ENCODE measurements at places on chromosomes 12 and 14.

DNA sequence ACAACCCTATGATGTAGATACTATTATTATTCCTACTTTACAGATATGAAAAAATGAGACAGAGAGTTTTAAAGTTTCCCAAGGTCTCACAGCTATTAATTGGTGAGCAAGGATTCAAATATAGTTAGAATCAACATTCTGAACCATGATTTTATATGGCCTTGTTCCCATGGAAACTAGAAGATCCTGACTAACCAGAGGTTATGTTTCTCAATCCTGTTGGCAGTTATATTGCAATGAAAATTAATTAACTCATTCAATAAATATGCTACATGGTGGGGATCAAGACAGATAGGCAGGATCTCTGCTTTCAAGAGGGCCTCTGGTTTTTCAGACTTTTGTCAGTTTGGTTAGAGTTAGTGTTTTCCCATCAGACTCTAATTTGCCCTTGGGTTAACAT, 9.3 kb upstream of the FUT8 start:
- no peak for DNase-seq

GRCh38 chr12:54967461-54967860, 17.1 kb downstream of the TESPA1 start:
- no peak for DNase-seq

DNA sequence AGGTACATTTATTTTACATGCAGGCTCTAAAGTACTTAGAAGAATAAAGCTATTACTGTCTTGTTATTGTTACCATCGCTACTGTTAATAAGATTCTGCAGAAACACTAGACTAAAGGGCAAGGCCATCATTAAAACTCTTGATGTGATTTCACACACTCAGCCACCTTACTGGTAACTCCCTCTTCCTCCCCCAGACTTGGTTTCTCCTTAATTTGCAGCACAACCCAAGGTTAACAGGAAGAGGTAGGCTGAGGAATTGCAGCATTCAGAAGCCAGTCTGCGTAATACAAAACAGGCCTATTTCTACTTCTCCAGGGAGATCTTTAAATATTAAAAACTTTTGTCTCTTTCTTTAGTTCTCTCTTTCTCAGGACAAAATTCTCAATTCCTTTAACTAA, 210.3 kb downstream of the BTG1 start:
- no peak for DNase-seq

- no peak for DNase-seq
These were observed 535.4 kb downstream of the PRKD1 start for GRCh38 chr14:29392287-29392686.
